ENCODE measurements at places on chromosomes 2 and 18.

GRCh38 chr2:223697316-223697891 is 95.2 kb upstream of the SCG2 start:
- DNase-seq = no peak

- no peak for DNase-seq
Observed at GRCh38 chr2:70541481-70542020, 12.1 kb downstream of the TGFA start.

- no peak for DNase-seq
Observed at GRCh38 chr2:229205704-229206103, 65.4 kb downstream of the PID1 start.

DNA sequence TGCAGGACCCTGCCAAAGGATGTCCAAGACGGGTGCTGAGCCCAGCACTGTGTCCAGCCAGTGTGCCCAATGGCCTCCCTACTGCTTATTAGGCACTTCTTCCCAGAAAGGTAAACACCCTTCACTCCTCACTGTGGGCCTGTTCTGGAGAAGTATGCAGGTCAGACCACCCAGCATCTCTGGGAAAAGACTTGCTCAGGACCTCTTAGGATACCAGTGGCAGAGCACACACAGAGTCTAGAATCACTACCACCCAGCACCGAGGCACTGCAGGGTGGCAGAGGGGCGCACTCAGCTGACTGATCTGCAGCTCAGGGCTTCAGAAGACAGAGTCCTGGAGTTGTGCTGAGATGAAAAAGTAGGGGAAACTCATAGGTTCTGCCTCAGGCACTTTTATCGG is 25.8 kb downstream of the XDH start:
- no peak for DNase-seq

DNA sequence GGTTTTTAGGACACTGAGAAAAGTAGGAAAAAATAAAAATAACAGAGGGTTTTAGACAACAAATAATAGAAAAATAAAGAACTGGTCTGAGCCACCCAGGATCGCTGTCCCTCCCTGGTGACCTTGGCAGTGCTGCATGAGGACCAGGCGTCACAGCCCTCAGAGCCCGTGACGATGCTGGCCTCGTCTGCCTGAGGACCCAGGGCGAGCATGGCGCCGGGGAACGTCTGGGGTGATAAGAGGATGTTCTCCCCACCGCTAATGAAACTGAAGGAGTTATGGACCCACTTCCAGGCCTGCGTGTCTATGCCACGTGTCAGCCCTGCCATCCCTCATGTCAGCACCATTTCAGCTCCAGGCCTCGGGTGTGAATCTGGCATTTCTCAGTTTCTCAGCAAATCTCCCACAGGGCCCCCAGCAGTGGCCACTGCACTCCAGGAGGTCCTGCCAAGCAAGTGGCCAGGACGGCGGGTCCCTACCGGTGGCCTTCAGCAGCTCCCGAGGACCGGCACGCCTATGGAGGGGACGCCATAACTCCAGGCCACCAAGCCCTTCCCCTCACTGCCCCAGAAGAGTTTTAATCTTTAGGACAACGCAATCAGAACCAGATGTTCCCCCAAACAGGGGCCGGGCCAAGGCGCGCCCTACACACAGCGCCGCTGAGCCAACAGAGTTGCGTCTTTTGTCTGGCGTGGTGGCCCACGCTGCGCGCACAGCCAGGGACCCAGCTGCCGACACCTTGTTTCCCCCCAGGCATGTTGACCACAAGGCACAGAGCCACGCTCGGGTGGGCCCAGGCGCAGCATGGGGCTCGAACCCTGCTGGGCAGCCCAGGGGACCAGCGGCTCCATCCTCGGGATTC is 179.7 kb downstream of the TWIST2 start:
- DNase-seq = no peak

DNA sequence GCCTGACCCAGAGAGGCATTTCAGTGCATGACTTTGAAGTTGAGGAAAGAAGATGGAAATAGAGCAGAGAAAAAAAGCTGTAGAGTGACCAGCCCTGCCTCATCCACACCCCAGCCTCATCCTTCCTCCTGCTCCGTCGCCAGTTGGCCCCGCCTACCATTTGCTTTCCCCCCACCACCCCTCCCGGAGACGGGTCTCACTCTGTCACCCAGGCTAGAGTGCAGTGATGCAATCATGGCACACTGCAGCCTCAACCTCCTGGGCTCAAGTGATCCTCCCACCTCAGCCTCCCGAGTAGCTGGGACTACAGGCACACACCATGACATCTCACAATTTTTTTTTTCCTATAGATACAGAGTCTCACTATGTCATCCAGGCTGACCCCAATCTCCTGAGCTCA is 200.8 kb downstream of the EPHA4 start:
- no peak for DNase-seq

GRCh38 chr2:71976685-71977084 is 171.0 kb downstream of the CYP26B1 start:
- no peak for DNase-seq

DNA sequence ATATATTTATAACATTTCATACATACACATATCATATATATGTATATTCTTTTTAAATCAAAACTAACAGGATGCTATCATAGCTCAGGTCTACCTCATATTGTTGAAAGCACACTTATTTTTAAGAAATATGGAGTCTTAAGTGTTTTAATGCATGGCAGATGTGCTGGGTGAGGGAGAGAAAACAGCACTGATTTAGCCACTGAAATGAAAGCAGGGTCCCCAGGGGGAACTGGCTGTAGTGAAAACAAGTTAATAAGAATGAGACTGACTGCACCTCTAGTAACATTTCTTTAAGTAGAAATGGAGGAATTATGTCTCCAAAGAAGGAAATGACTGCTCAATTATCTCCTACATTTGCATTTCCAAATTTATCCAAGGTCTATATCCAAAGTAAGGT is 857.8 kb downstream of the DCDC2C start:
- no peak for DNase-seq

- no peak for DNase-seq
Observed at GRCh38 chr2:238921259-238921658, 73.4 kb downstream of the TWIST2 start.

GRCh38 chr2:221551864-221552263 is 20.2 kb downstream of the EPHA4 start:
- no peak for DNase-seq

Measured in stimulated activated CD8-positive, alpha-beta memory T cell treated with anti-CD3 and anti-CD28 coated beads, Interleukin-4, amount 100 ng/mL, for 1 hour (primary cell).